ENCODE measurements at places on chromosomes 5 and 9. TPM values are rescaled to one million over a fixed set of nuclear protein-coding genes. Genes with fewer than 3 reads are reported as not detected.

GRCh38 chr5:166509085-166509484 is 1782.4 kb upstream of the WWC1 start:
- DNase-seq = peak; percentile 38

- DNase-seq = no peak
Measured at GRCh38 chr5:89117124-89117644, 234.2 kb upstream of the MEF2C start.

GRCh38 chr5:126562823-126563222 is 32.2 kb downstream of the ALDH7A1 start:
- DNase-seq = no peak

DNA sequence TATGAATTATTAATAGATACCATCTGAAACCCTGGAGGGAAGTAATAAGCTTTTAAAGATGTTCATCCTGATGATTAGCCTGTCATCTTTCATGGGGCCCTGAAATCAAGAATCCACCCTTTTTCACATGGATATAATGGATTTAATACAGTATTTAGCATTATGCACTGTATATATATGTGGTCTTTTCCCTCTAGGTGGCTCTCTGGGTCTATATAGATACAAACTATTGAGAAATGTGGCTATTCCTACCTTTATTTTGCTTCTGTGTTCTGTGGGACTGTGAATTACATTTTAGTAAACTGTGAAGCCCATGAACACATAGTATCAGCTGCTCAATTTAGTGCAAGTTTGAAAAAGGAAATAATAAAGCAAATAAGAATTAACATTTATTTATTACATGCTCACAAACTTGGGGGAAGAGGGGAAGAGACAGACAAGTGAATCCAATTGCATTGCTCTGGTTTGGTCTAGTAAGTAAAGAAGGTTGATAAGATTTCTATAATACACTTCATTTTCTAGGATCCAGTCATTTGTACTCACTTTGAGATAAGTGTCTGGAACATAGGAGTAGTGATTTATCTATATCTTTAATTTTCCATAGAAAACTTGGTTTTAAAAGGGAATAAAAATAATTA is 112.2 kb downstream of the SCAMP1 start:
- DNase-seq = no peak

- DNase-seq = peak; percentile 78
Measured at GRCh38 chr5:55636177-55636576, 75.9 kb downstream of the SLC38A9 start.

- DNase-seq = no peak
Measured at GRCh38 chr5:135009736-135010501, 24.1 kb downstream of the PITX1 start.

- DNase-seq = no peak
Measured at GRCh38 chr5:79516986-79517385, 3.1 kb upstream of the HOMER1 start.

AGXT2 gene
- 62.0 TPM for polyA plus RNA-seq

S1PR3 gene
- 52.1 TPM for polyA plus RNA-seq

PCDHGB4 gene
- 6.1 TPM for polyA plus RNA-seq
